AG04449 (cell line): ENCODE measurements at places on chromosomes 2 and 18.

DNA sequence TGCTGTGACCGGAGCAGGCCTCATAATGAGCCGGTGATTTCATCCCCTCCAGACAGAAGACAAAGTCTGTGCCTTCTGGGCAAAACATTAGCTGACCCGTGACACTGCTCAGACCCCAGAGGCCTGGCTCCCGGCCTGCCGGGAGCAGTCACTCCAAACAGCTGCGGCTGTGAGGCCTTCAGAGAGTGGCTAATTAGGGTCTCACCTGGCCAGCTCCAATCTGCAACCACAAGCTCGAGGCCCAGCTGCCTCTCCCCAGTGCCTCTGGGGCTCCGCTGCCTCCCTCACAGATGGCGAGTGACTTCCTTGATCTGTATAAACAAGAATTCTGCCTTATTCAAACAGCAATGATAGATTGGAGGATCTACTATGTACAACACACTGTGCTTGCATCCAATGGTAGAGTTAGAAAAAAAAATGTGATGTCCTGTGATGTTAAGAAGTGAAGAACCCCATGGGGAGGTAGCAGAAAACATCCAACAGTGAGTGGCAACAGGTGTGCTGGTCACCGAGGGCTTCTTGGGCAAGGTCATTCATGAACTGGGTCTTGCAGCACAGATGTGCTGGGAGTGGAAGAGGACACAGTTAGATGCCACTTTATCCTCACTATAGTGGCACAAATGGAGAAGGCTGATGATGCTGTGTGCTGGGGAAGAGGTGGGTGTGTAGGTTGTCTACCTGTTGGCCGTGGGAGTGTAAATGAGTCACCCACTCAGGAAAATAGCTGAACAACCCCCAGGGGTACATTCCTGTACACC lies 98.2 kb upstream of the ASAP2 start:
- no peak for DNase-seq

- no peak for DNase-seq
Measured at GRCh38 chr2:217975626-217976025, 27.2 kb downstream of the TNS1 start.

DNA sequence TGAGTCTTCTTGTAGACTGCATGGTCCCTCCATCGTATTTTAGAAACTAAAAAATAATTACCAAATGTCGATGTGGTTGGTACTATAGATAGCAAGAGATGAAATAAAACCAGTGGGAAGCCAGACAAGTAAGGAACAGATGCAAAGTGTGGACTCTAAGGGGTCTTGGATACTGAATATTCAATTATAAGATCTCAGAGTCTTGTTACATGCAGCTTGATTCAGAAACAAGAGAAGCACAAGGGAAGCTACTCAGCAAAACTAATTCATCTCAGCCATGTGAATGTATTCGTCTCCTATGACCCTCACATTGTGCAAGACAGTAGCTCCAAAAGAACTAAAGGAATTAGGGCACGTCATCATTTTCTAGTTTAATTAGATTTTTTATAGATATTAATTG lies 80.9 kb downstream of the CDH20 start:
- DNase-seq = no peak

GRCh38 chr18:40904295-40904694 lies 1050.7 kb upstream of the PIK3C3 start:
- DNase-seq = no peak

- DNase-seq = no peak
Measured at GRCh38 chr18:57073501-57074187, 73.2 kb upstream of the BOD1L2 start.

- DNase-seq = no peak
Measured at GRCh38 chr2:20165677-20166509, 59.0 kb downstream of the SDC1 start.

GRCh38 chr2:60499651-60500265 lies 53.7 kb downstream of the BCL11A start:
- DNase-seq = no peak

DNA sequence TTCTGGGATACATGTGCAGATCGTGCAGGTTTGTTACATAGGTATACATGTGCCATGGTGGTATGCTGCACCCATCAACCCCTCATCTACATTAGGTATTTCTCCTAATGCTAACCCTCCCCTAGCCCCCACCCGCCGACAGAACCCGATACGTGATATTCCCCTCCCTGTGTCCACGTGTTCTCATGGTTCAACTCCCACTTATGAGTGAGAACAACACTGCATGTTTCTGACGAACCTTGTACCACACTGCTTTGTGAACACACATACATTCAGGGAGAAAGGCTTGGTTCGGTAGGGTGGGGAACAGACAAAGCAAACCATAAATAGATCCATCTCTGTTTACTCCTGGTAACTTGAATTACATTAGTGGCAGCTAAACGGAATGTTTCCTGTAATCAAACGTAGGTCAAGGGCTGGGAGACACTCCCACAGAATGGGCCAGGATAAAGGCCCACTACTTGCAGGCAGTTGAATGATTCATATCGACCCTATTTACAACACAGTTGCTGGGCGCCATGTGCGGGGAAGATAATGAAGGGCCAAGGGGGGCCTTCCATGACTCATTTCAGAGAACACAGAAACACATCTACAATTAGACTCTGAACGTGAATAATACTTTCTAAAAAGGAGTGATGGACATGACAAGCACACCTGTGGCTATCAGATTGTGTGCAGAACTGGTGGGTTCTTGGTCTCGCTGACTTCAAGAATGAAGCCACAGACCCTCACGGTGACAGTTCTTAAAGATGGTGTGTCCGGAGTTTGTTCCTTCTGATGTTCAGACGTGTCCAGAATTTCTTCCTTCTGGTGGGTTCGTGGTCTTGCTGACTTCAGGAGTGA lies 56.8 kb upstream of the KIDINS220 start:
- DNase-seq = no peak

DNA sequence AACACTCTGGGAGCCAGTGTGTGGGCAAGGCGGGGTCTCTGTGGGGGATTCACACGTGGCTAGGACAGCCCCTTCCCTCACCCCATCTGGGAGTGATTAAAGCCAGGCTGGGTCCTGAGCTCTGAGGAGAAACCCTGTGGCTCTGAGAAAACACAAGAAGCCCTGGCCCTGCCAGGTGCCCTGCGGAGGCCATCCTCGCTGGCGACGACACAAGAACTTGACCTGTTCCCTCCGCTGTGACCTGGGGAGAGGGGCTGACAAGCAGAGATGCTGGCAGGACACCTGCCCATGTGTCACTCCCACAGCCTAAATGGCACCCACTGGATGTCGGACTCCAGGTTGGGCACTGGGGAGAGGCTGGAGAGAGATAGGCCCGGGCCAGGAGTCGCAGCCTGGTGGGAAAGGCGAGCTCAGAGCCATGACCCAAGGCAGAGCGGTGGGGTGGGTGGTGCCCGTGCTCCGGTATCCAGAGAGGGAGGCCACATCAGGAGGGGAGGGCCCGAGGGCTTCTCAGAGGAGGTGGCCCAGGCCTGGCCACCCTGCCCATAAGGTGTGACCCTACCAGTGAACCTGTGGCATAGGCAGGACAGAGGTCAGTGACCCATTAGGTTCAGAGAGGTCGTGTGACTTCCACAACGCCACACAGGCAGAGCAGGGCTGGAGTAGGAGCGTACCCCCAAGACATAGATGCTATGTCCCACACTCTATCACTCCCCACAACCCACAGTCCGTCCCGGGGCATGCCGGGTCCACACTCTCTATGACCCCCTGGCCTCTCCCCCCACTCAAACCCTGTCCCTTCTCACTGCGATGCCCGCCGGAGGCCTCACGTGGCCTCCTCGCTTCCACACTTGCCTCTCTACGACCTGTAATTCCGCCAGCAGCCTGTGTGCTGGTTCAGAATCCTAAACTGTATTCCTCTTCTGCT lies 59.4 kb upstream of the HPCAL1 start:
- no peak for DNase-seq

GRCh38 chr2:168220965-168221819 lies 26.2 kb downstream of the STK39 start:
- no peak for DNase-seq

DNA sequence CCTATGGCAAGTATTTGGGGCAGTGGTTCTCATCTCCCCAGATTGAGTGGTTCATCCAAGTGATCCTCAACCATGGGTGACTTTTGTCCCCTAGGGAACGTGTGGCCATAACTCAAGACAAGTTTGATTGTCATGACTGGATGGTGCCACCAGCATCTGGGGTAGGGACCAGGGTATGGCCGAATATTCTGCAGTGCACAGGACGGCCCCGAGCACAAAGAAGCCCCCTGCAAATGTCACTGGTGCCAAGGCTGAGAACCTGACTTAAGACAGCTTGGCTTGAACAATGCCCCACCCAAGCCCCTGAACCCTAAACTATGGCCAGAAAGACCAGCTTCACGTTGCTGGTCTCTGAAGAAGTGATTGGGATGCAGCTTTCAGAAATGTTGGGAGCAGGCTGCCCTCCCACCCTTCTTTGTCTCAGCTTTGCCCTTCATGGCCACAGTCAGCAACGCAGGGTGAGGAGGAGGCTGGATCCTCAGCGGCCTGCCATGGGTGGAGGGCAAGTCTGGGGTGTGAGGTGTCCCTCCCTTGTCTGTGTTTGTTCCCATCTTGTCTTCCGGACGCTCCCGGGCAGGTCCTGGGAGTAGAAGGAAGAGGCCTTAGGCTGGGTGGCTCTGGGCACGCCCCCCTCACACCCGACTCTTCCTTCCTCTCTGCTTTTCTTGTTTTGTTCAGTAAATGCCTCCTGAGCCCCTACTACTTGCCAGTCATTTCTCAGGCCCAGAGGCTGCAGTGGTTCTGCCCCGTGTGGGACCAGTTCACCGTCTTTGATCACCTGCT lies 43.4 kb downstream of the GREB1 start:
- no peak for DNase-seq

DNA sequence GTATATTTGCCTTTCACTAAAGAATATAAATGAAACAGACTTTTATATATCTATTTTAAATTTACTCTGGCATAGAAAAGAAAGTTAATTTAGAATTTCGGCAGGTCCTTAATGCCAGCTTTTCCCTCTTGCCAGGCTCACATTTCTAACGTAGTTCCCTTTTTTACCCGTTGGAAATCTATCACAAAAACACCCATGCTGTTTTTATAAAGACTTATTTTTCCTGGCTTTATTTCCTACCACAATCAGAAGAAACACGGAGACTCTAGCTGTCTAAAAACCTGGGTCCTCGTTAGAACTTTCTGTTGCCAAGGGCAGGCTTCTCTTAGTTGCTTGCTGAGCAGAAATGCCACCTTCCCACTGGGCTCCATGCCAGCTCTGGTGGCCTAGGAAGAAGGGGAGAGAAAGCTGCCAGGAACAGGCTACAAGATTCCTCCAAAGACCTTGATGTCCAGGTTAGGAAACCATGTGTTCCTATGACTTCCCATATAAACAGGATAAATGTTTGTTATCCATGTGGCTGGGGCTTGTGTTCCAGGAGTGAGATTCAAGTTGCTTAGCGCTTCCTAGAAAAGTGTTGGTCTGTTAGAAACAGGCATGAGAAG lies 17.8 kb upstream of the TMEM18 start:
- DNase-seq = no peak
